ENCODE measurements at places on chromosomes 3 and 15. TPM values are rescaled to one million over a fixed set of nuclear protein-coding genes. Genes with fewer than 3 reads are reported as not detected.

Gene GOLGB1
- 13.6 TPM for total RNA-seq

Gene PLA2G4E
- 0.03 TPM for total RNA-seq

Gene ISLR
- 0.50 TPM for total RNA-seq

Gene GPR149
- not detected for total RNA-seq

Gene HESX1
- 0.27 TPM for total RNA-seq

Gene ZNF619
- total RNA-seq = 2.4 TPM

Data from A549 treated with Hydrocortisone at 1 μM for 4 hours (cell line).